ENCODE measurements at places on chromosomes 16 and 17.

DNA sequence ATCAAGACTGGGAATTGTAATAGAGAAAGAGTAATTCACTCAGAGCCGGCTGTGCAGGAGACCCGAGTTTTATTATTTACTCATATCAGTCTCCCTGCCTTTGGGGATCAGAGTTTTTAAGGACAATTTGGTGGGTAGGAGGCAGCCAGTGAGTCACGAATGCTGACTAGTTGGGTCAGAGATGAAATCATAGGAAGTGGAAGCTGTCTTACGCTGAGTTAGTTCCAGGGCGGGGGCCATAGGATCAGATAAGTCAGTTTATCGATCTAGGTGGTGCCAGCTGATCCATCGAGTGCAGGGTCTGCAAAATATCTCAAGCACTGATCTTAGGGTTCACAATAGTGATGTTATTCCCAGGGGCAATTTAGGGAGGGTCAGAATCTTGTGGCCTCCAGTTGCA, 20.2 kb upstream of the GUCY2D start:
- DNase-seq: no peak

DNA sequence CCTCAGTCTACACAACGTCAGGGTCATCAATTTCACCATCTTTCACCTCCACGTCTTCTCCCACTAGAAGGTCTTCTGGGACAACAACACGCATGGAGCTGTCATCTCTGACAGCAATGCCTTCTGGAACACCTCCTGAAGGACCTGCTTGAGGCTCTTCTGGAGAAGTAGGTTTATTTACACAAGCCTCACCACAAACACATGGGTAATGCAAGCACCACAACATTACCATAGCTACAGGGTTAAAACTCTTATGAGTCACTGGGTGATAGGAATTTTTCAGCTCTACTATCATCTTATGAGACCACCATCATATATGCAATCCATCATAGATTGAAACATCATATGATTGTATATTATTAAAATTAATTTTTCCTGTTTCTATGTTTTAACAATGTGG, 215.4 kb downstream of the CHD9NB start:
- no peak for DNase-seq

DNA sequence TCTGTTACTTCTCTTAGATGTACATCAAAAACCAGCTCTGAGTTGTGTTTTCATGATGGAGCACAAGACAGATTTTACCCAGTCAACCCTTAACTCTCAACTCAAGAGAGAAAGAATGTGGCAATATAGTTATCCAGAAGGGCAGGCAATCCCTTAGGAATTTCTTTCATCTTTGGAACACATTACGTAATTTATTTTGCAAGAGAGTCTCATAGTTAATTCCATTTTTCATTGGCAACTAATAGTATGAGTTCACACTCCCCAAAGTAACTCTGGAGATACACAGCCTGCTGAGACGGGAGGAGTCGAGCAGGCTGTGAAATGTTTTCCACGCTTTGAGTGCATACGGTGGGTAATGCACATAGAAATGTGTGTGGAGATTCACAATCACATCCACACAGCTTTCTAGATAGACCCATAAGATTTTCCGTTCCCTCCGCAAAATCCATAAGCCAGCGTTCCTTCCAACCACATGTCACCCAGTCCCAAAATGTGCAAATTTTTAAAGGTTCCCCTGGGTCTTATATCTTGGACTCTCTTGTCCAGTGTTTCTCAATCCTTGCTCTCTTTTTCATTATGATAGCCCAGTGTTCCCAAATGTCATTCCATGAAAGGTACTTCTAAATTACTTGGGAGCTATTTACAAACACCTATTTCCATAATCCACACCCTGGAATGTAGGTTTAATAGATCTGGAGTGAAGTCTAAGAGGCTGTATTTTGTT, 8.4 kb upstream of the CDRT4 start:
- DNase-seq: no peak

GRCh38 chr17:77772461-77772897, 186.0 kb upstream of the TNRC6C start:
- DNase-seq: no peak

DNA sequence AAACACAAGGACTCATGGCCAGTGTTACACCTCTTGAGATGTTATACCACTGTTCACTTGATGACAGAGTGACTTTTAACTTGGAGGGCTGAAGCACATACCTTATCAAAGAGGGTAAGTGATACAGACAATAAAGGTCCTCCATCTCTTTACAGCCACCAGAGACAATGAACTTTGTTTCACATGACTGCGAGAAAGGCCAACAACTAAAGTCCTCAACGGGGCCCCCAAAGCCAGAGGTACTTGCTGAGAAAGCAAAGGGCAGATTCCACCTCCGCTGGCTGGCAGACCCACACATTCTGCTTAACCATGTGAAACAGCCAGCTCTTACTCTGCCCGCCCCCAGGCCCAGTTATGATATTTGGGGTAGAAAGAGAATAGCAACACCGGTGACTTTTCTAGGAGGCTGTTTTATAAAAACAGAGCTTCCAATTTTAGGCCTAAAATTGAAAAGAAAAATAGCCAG, 21.4 kb downstream of the DCUN1D3 start:
- no peak for DNase-seq

DNA sequence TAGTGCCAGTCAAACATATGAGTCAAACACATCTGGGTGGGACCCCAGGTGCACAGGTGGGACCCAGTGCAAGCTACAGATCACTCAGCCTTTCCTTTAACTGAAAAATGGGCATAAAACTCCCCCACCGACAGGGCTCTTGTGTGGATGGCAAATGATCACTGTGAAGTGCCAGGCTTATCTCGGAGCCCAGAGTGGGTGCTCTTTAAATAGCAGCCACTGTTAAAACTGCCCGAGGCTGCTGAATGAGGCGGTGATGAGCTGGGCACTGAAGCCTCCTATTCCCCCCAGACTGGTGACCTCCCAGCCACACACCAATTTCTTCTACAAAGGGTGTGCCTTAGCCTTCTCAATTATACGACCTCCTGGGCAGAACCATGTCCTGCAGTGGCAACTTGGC, 433.8 kb downstream of the SLC39A11 start:
- DNase-seq: no peak

DNA sequence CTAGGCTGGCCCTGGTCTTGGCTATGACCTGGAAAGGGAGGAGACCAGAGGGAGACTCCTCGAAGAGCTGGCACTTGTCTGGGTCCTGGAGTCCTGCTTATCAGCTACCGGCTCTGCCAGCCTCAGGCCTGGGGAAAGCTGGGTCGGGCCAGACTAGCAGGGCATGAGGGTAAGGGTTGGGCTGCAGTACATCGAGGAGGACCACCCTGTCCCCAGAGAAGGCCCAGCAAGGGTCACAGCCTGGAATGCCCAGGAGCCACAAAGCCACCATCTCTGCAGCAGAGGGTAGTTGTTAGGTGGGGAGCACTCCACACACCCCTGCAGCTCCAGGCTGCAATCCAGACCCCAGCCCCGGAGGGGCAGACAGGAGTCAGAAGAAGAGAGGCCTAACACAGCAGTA, 54.0 kb downstream of the SLC6A2 start:
- no peak for DNase-seq

GRCh38 chr16:66566051-66566901, at the start of gene CMTM1:
Gene CMTM1 (plus strand): TSS chr16:66566439. CDS start chr16:66566514, 75 bp downstream.
- no peak for DNase-seq

DNA sequence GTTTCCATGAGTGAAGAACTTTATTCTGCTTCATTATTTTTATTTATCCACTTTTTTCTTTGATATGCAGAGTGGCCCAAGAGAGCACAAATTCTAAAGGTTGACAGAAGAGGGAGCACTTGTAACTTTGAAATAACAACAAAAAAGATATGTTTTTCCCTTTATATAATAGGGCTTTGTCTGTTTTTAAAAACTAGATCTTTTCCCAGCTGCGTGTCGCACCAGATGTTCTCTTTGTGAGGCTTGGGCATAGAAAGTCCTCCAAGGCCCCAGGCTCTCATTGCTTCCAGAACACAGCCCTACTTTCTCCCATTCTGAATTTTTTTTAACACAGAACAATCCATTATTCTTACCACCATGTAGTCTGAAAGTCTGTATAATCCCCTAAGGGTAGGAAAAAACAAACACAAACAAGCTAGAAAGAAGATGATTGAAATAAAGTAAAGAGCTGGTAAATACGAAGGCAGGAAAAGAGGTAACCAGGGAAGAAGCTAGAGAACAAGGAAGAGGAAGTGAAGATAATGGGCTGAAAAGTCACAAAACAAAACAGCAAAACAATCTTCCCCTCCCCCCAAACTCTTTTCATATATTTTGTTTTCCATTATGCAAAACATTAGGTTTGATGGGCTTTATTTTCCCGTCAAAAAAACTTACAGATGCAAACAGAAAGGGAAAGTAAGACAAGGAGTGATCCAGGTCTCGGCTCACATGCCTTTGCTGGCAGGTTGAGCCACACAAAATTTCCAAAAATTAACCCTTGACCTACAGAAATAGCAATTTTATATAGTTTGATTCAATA, 160.4 kb downstream of the ABCA8 start:
- no peak for DNase-seq

- no peak for DNase-seq
These were observed 161.5 kb downstream of the FOXL1 start for GRCh38 chr16:86739808-86740207.

- no peak for DNase-seq
These were observed 16.7 kb downstream of the ADCY7 start for GRCh38 chr16:50282955-50283631.

DNA sequence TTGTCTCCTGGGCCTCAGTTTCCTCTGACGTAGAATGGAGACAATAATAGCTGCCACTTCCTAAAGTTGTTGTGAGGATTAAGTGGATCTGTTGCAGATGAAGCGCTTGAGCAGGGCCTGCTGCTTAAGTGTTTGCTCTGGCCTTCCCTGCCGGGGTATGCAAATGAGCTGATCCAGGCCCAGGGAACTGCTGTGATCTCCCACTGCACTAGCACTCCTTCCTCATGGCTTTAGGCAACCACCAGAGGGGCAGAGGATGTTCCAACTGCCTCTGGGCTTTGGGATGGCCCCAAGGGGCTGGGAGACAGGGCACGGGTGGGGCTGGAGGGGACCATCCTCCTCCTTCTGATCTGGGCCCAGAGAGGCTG, 6.2 kb downstream of the SBK1 start:
- no peak for DNase-seq

DNA sequence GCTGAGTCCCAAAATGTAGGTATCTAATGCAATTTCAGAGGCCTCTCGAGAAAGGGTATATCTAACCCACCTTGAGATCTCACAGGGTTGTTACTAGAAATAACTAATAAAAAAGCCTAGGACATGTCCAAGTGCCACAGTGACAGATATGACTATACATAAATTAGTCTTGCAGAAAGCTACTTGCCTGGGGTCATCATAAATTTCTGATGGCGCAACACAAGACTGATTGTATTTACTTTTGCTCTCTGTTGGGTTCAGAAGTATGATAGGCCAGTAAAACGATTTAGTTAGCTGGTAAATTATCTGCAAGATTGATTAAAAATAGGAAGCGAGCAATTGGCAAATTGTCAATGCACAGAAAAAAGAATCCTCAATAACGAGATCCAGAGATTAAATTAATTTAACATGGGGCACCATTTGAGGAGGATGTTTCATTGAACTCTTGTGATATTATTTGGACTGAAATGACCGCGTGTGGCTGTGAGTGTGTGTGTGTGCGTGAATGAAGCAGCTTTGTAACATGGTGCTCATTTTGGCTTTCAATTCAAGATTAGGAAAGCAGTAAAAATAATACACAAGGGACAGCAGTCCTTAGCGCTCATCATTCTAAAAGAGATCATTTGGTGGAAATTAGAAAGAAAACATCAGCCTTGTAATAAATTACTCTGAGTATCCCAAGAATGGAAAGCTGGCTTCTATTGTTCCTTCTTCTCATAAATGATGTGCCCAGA, 157.4 kb upstream of the ZFHX3 start:
- no peak for DNase-seq

DNA sequence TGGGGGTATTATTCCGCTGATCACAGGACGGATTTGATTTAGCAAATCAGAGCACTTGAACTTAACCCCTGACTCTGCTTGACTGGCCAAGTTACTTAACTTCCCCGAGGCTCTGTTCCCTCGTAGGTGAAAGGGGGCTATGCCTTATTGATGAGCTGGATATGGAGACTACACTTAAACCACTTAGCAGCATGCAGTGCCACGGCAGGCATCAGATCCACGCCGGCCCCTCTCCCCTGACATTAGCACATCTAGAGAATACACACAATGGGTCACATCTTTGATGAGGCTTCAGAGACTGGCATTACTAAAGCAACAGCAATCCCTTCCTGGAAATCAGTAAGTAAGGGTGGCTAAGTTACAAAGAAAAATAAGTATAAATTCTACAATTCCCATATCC, 71.0 kb downstream of the ABCC12 start:
- DNase-seq: no peak

DNA sequence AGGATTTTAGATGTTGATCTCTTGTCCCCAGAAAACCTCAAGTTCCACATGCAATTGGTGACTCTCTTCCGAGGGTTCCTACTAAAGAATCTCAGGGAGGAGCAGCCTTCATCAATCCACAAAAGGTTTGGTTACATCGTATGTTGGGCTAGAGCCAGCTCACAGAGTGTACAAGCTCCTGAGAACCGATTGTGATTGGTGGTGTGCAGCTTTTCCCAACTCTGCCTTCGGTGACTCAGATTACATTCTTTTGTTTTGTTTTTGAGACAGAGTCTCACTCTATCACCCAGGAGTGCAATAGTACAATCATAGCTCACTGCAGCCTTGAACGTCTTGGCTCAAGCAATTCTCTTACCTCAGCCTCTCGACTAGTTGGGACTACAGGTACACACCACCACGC, 172.4 kb downstream of the PMP22 start:
- DNase-seq: no peak

DNA sequence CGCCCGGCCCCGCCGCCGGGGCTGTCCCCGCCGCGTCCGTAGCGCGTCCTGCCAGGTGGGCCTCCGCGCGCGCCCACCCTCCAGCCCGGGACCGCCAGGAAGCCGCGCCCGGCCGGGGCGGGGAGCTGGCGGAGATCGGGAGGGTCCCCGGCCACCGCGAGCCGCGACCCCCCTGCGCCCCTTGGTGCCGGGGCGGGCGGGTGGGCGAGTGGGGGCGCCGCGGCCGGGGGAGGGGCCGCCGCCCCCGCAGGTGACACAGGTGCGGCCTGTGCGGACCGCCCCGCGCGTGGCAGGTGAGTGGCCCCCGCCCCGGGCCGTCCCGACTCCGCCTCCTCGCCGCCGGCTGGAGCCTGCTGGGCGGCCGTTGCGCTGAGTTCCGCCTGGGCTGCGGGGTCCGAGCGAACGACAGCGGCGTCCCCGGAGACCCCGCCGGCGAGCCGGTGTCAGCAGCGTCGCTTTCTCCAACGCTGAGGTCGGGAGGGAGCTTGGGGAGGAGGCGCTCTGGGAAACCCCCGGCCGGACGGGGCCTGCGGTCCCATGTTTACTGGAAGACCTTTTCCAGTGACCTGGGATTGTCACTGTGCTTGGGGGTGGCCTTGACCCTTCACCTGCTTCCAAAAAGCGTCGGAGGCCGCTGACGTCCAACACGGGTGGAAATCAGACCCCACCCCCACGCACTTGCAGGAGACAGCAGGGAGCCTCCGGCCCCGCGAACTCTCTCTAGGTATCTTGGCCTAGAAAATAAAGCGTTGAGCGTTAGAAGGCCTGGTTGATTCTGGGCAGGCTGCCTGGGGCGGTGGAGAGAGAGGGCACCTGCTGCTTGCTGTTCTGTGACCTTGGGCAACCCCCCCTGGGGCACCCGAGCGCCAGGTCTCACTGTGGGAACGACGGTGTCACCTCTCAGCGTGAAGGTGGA, 542 bp downstream of the KLHL36 start:
- DNase-seq: no peak
